NCI-H1436 (cell line): ENCODE measurements at places on chromosomes 11 and 22.
A peak's percentile ranks its signal among the peaks of the same experiment; 100 is the strongest.

- DNase-seq: peak; percentile 83
Measured at GRCh38 chr11:73982595-73982989, at the start of gene UCP2. Gene UCP2 (minus strand): TSS chr11:73982843. CDS start chr11:73978378, 4,465 bp downstream.

- no peak for DNase-seq
Measured at GRCh38 chr11:1148752-1149180, 9.0 kb upstream of the MUC5AC start.

- DNase-seq: peak; percentile 53
Measured at GRCh38 chr11:126607374-126607773, 251.9 kb downstream of the ST3GAL4 start.

GRCh38 chr11:68009391-68010089 is 587 bp upstream of the ALDH3B1 start:
- no peak for DNase-seq
